Activated CD8-positive, alpha-beta memory T cell treated with anti-CD3 and anti-CD28 coated beads for 4 hours (primary cell): ENCODE measurements at places on chromosomes 7 and 10.

DNA sequence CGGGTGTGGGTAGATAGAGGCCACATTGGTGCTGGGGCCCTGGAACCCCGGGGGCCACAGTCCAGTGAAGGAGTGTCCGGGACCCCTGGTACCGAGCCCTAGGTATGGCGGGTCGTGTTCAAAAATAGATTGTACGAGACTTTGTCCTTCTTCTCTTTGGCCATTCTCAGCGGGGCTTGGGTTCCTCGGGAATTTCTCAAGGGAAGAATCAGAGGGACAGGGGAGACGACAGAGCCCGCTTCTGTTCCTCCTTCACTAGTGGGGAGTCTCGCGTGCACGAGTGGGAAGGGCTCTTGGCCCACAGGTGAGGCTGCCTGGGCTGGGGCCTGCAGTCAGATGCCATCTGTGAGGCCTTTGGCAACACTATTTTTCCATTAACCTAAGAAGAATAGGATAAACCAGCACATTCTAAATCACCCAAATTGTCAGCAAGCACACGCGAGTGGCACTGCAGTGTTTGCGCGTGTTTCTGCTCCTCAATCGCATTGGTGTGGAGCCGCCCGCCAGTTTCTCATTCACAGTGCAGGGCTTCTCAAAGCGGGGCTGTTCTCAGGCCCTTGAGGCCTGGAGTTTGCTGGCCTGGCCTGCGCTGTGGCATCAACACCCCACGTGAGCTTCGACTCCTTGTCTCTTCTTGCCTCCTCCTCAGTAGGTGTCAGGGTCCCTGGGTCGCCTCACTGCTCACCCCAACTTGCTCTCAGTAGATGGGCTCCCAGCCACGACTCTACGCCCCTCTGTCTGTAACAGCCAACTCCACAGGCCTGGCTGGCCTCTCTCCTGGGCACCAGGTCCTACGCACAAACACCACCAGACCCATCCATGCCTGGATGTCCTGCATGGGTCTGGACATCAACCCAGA is 187.6 kb upstream of the SHH start:
- no peak for DNase-seq

- DNase-seq: no peak
These were observed 24.2 kb downstream of the TSPAN15 start for GRCh38 chr10:69475433-69475830.

GRCh38 chr10:74718208-74718607 is 108.2 kb upstream of the KAT6B start:
- no peak for DNase-seq

- DNase-seq: no peak
These were observed 177.0 kb upstream of the SP8 start for GRCh38 chr7:20963556-20964280.

GRCh38 chr7:133888061-133888930 is 238.8 kb upstream of the LRGUK start:
- DNase-seq: no peak

GRCh38 chr7:151237244-151238189 is 5.2 kb downstream of the CHPF2 start:
- DNase-seq: no peak

- DNase-seq: no peak
These were observed 83.7 kb upstream of the EFCAB10 start for GRCh38 chr7:105664816-105665525.

DNA sequence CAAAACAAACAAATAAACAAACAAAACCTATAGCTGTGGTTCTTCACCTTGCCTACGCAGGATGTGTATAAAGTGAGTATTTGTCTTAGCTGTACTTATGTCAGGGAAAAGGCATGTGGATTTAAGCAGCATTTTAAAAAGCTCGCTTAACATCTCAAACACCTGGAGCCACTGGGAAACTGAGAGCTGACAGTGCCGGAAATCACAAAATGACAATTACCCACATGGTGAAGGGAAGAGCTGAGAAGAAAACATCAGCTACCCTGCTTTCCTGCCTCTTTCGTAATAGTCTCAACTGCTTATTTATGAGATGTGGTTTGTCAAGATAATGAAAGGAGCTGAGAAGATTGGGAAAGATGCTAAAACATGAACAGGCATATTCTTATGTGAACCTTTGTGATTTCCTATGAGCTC is 31.1 kb upstream of the MSMB start:
- no peak for DNase-seq

- no peak for DNase-seq
These were observed 23.8 kb downstream of the SUFU start for GRCh38 chr10:102527546-102527945.

- DNase-seq: no peak
These were observed 61.0 kb downstream of the NRP1 start for GRCh38 chr10:33273295-33274002.

GRCh38 chr10:80260295-80261243 is 28.9 kb downstream of the MAT1A start:
- no peak for DNase-seq

DNA sequence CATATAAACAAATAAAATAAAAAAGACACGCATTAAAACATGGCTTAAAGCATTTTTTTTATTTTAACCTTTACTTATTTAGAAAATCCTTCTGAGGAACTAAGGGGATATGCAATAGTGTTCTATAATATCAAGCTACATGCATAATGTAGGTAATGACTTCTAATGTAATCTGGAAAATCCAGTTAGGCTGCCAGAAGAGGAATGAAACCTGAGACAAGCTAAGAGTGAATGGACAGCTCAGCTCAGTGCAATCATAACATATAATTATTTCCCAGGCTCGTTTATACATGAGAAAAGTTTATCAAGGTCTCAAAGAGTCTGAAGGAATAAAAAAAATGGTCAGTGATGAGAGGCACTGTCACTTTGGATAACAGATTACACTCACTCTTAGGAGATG is 649.0 kb upstream of the PCDH15 start:
- no peak for DNase-seq

DNA sequence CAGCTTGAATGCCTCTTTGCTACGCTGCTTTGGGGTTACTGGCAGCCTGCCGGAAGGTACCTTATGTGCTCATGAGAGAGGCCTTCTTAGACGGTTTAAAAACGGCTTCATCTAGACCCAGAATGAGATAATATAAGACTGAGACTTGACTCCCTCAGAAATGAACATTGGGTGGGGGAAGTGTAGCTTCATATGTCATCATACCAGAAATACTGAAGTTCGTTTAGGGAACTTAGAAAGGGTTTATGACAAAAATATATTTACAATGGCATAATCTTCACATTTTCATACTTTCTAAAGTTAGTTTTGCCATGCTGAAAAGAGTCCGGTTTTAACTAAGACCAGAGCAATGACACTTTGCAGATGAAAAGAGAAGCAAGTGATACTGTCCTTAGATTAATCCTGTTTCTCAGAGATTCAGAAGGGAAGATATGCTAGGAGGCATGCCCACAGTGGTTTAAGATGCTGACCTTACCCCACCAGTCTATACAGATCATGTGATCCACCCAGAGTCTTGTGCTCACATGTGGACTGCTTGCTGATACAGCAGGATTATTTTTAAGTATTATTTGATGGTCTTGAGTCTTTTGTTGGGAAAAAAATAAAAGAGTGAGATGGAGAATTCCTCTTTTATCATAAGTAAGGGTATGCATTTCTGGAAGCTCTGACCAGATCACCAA is 40.8 kb upstream of the HGF start:
- DNase-seq: no peak

- DNase-seq: no peak
These were observed 18.7 kb downstream of the FAM25A start for GRCh38 chr10:87038786-87039185.

DNA sequence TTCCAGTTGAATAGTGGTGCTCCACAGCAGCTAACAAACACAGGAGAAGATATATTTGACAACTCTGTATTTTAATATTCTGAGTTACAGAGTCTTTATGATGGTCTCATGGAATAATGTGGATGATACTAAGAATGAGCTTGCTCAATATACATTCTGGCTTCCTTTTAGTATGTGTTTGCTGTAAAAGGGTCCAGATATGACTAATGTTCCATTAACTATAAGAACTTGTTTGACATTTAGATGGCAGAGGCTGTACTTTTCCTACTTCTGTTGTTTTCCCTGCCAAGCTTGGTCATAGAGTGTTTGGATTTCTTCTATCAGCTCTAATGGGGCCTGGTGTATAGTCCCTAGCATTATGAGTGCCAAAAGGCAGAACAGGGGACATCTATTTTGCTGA is 61.5 kb upstream of the GPR22 start:
- no peak for DNase-seq

GRCh38 chr10:92590623-92591549 is 2.0 kb upstream of the KIF11 start:
- DNase-seq: no peak

GRCh38 chr10:50807851-50808776 is 68.4 kb downstream of the ASAH2B start:
- DNase-seq: no peak

- DNase-seq: no peak
These were observed 2.0 kb upstream of the TBXAS1 start for GRCh38 chr7:139827042-139827441.

- DNase-seq: no peak
These were observed 947.0 kb downstream of the REEP3 start for GRCh38 chr10:64468219-64468618.

DNA sequence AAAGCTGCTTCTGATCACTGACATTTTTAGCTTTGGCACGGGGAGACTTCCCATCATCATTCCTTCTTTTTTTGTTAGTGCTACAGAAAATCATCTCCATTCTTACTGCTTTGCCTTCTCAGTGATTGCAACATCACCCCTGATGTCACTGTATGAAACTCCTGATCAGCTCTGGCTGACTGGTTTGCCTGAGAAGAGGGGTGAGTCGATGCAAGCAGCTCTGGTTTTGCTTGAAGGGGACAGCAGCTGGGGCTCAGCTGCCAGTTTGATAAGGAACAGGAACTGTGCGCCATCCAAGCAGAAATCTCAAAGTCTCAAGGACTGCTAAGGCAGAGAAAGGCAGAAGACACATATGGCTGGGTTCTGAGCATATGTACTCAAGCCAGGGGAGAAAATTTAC is 808.5 kb upstream of the CELF2 start:
- DNase-seq: no peak

- no peak for DNase-seq
These were observed 9.0 kb downstream of the MRPL43 start for GRCh38 chr10:100978121-100978900.

DNA sequence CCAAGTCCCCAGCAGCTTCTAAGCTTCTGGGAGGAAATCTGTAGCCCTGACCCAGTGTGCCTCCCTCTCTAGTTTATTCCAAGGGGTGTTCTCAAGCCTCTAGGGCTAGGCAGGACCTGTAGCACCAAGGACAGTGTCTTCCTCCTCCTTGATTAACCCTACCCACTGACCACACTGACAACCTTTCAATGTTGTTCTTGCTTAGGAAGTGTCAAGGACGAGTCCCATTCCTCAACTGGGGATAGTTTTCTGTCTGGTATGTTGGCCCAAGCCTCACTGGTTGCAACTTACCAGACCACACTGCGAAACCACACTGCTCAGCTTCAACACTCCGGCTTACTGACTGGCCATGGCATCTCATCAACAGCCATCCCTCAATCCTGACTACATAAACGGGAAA is 100.0 kb downstream of the RNF216 start:
- DNase-seq: no peak

GRCh38 chr10:61135276-61135721 is 191.3 kb upstream of the RHOBTB1 start:
- DNase-seq: no peak

- DNase-seq: no peak
These were observed 104.9 kb downstream of the SPDYE5 start for GRCh38 chr7:75596727-75597614.

DNA sequence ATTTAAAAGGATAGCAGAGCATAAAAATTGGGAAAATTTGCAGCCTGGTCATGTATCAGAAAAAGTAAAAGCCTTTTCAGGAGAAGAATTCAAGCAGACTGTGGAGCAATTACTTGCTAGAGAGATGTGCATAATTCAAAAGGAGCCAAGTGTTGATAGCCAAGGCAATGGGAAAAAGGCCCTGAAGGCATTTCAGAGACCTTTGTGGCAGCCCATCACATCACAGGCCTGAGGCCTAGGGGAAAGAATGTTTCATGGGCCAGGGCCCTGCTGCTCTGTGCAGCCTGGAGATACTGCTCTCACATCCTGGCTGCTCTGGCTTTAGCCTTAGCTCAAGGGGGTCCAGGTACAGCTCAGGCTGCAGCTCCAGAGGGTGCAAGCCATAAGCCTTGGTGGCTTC is 152.9 kb downstream of the MAGI2 start:
- DNase-seq: no peak

DNA sequence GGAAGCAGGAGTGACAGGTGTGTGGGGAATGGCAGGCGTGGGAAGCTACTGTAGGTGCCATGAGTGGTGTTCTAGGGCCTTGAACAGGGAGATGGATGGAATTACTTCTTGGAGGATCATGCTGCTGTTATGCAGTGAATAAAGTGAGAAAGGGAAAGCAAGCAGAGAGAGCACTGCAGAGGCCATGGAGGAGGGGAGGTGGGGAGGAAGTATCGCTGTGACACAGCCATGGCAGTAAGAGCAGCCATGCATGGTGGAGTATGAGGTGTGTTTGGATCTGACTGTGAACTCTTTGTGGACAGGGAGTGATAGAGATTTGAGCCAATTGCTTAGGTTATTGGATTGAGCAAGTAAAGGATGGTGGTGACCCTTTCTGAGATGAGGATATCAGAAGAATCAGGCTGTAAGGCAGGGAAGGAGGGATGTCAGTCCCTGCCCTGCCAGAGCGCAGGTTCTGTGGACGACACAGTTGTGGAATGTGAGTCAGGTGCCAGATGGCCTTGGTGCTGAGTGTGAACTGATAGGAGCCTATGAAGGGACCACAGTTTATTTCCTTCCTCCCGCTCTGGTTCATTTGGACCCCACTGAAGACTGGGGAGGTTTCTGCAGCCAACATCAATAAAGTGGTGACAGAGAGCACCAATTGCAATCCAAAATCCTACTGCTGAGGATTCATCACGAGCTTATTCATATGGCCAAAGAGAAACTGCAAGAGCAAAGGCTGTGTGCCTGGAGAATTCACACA is 105.5 kb upstream of the TMEM72 start:
- no peak for DNase-seq

- DNase-seq: no peak
These were observed 249.7 kb downstream of the CREB5 start for GRCh38 chr7:28661826-28662595.

GRCh38 chr7:142806957-142807356 is 36.2 kb downstream of the PRSS2 start:
- DNase-seq: no peak

GRCh38 chr7:120353171-120353570 is 80.2 kb downstream of the KCND2 start:
- DNase-seq: no peak

DNA sequence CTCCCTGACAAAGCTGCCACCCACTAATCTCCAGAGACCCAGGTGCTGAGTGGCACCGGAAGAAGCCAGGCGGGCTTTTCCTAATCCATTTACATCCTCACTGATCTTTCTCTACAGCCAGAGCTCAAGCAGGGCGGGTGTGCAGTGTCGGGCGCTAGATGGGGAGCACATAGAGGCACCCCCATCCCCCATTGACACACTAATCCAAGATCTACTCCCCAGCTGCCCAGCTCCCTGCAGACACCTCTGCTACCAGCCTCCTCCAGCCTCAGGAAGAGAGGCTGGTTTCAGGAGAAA is 22.2 kb downstream of the FRMPD2 start:
- DNase-seq: no peak
